CD4-positive, alpha-beta T cell treated with Interleukin-6 at 100 ng/mL for 8 hours (primary cell): ENCODE measurements at places on chromosomes 4 and X.
A peak's percentile ranks its signal among the peaks of the same experiment; 100 is the strongest.

GRCh38 chrX:43566170-43566569 is 89.9 kb upstream of the MAOA start:
- no peak for DNase-seq

GRCh38 chrX:52262195-52262546 is 77.5 kb downstream of the MAGED4 start:
- no peak for DNase-seq

DNA sequence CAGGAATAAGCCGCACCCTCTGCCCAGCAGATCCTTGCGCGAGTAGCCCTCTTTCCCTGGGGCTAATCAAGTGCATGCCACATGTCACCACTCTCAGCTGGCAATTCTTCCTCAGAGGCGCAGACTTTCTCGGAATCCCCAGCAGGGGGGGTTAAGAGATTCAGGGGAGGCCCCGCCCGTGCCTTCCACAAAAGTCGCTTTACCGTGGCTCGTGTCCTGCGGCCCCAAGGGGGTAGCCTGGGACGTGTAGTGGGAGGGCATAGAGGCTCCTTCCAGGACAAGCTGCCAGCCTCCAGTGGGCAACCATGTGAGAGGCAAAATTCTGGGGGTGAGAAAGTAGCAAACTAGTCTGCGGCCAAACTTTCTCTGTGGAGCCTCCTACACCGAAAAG is 652 bp downstream of the SRPX start:
- DNase-seq = no peak

- DNase-seq = no peak
These were observed 41.1 kb downstream of the AMMECR1 start for GRCh38 chrX:110276778-110277177.

DNA sequence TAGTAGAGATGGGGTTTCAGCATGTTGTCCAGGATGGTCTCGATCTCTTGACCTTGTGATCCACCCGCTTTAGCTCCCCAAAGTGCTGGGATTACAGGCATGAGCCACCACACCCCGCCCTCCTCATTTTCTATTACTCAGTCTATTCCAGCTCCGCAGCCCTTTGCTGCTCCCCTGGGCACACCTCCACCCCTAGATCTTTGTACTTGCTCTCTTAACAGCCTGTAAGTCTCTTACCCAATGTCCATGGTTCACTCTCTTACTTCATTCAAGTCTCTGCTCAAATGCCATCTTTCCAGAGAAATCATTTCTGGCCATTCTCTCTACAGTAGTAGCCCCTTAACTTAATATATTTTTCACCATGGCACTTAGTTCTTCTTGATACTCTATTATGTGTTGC is 64.7 kb downstream of the LDB2 start:
- DNase-seq = no peak

GRCh38 chr4:8131210-8131609 is 27.4 kb downstream of the ABLIM2 start:
- no peak for DNase-seq

GRCh38 chr4:105369988-105370387 is 103.9 kb downstream of the PPA2 start:
- DNase-seq = no peak

- DNase-seq = no peak
These were observed 434 bp downstream of the CXCL3 start for GRCh38 chr4:74038086-74038424.

GRCh38 chr4:161287678-161288352 is 876.0 kb downstream of the FSTL5 start:
- DNase-seq = no peak

- DNase-seq = peak; percentile 21
These were observed 49.4 kb downstream of the RPS6KA3 start for GRCh38 chrX:20217271-20217670.

DNA sequence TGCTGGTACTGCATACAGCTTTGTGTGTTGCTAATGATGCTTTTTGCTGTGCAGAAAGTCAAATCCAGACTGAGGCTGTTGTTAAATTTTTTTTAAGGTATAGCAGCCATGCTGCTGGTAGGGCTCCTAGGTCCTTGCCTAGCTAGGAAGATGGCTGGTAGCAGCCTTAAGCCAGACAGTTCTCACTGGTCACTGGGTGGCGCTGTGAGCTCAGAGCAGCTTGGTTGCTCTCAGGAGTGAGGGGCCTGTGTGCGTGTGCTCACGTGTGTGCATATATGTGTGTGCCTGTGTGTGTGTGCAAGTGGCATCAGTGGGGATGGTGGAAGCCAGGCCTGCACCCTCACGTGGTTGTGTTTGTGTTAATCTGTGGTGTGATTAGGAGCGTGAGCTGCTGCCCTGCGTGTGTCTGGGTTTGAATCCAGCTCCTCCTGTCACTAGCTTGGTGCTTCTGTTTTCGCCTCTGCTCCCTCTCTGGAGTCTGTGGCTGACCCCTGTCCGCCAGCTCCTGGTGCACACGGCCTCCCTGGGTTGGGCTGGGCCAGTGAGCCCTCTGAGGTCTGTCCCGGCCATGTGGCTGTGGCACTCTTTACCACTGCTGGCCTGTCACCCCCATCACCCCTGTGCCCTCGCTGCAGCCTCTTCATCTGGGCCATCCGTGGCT is 46.1 kb downstream of the SORCS2 start:
- DNase-seq = no peak

GRCh38 chr4:138952411-138952810 is 63.2 kb upstream of the NOCT start:
- no peak for DNase-seq

- no peak for DNase-seq
These were observed 2.4 kb downstream of the PRICKLE3 start for GRCh38 chrX:49183701-49184281.

DNA sequence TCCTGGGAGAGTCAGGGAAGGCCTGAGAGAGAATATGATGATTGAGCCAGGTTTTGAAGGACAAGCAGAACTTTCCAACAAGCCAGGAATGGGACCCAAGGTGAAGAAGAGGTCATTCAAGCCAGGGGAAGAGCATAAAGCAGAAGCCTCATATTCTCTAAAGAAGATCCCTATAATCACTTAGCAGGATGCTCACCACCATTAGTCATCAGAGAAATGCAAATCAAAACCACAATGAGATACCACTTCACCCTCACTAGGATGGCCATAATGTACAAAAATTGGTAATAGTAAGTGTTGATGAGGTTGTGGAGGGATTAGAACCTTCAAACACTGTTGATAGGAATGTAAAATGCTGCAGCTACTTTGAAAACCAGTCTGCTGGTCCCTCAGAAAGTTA is 20.5 kb upstream of the SUPT20HL1 start:
- no peak for DNase-seq

GRCh38 chrX:123797543-123798447 is 62.1 kb upstream of the XIAP start:
- no peak for DNase-seq

DNA sequence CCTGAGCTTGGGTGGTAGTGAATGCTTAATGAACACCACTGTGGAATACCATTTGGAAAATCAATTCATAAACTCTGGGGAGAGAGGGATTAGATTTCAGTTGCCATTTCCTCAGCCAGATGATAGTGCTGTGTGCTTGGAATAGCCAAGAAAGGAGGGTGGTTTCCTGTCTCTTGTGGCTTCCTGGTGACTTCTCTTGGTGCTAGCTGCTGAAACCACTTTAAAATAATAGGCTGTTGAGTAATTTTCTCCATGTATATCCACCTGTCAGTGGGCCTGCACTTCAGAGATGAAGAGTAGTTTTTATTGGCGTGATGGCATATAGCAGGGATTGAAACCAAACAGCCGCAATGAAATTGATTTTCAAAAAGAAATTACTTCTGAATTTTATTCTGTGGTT is 11.8 kb downstream of the EDA start:
- no peak for DNase-seq

GRCh38 chrX:154012336-154012991 is 7.2 kb downstream of the IRAK1 start:
- no peak for DNase-seq

DNA sequence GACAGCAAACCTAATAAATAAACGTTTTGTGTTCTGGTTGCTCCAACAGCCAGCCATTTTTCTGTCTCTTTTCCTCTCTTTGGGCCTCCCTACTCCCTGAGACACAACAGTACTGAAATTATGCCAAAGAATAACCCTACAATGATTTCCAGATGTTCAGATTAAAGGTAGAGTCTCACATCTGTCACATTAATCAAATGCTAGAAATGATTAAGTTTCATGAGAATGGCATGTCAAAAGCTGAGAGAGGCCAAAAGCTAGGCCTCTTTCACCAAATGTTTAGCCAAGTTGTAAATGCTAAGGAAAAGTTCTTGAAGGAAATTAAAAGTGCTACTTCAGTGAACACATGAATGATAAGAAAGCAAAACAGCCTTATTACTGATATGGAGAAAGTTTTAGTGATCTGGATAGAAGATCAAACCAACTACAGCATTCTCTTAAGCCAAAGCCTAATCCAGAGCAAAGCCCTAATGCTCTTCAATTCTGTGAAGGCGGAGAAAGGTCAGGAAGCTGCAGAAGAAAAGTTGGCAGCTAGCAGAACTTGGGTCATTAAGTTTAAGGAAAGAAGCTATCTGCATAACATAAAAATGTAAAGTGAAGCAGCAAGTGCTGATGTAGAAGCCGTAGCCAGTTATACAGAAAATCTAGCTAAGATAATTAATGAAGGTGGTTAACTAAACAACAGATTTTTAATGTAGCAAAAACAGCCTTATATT is 182.1 kb upstream of the NUDT6 start:
- no peak for DNase-seq

- no peak for DNase-seq
These were observed 17.0 kb downstream of the GASK1B start for GRCh38 chr4:158155656-158156356.

DNA sequence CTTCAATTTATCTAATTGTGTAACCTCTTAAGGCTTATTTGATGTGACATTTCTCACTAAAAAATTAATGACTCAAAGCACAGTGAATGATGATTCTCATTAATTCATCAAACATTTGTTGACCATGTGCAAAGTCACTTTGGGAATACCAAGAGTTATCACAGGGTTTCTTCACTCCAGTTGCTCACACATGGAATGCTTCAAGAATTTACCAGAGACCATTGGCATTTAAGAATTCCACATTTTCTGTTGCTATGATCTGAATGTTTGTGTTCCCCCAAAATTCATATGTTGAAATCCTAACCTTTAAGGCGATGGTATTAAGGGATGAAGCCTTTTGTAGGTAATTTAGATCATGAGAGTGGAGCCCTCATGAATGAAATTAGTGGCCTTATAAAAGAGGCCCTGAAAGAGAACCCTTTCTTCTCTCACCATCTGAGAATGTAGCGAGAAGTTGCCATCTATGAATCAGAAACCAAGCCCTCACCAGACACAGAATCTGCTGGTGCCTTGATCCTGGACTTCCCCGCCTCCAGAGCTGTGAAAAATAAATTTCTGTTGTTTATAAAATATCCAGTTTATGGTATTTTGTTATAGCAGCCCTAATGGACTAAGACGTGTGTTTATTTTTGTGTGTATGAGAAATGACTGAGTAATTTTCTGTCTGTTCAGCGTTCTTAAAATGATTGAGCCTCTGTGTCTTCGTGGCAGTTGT is 16.4 kb upstream of the SRPX start:
- no peak for DNase-seq

DNA sequence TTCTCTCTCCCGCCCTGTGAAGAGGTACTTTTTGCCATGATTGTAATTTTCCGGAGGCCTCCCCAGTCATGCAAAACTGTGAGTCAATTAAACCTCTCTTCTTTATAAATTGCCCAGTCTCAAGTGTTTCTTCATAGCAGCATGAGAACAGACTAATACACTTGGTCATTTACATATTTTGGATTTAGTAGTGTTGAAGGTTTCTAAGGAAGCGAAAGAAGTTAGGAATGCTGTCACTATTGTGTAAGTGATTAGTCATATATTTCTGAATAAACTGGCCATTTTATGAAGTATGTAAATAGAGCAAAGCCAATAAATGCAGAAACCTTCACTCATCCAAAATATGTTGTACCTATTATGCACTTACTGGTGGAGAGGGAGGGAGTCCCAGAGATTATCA is 34.4 kb upstream of the GK2 start:
- DNase-seq = no peak

- no peak for DNase-seq
These were observed 180.7 kb upstream of the PGRMC2 start for GRCh38 chr4:128468123-128468989.

- DNase-seq = no peak
These were observed 14.8 kb downstream of the BLOC1S4 start for GRCh38 chr4:6730603-6731317.

DNA sequence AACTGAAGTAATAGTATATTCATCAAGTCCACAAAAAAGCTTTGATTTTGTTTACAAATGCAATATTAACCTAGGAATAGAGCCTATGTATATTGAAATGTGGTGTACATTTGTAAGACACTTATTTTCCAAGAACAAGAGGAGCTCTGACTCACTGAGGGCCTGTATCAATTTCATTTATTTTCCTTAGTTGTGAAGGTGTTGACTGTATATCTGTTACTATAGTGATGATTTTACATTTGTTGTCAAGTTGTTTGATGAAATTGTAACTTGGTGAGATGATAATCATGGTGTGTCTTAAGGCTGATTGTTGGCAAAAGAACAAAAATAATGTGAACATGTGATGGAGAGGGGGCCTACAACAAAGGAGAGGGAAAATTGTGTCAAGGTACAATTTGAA is 274.9 kb upstream of the TEX13A start:
- DNase-seq = no peak

- DNase-seq = no peak
These were observed 16.4 kb downstream of the TMEM154 start for GRCh38 chr4:152663203-152664066.

DNA sequence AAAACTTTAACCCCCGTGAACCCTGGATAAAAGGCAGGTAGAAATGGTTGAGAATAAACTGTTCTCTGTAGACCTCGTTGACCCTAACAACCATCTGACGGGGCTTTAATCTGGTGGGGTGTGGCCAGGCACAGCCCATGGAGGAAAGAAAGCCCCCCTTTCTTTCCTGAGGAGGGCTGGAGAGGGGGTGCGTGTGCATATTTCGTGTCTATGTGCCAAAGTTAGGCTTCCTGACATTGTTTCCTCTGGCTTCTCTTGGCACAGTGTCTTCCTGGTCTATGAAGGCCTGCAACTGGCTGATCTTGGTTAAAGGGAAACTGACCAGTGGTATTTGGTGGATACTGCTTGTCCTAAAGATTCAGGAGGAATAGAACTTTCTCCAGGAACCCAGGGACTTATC is 97.1 kb downstream of the MGST2 start:
- no peak for DNase-seq

- DNase-seq = no peak
These were observed at the start of gene LRCH2 for GRCh38 chrX:115233497-115234455. TSS of gene LRCH2 (minus strand) at chrX:115234096. CDS start at chrX:115234041, 55 bp downstream.

GRCh38 chrX:20378233-20378920 is 111.7 kb upstream of the RPS6KA3 start:
- peak; percentile 10 for DNase-seq
